ENCODE measurements at places on chromosomes 7 and 10.

DNA sequence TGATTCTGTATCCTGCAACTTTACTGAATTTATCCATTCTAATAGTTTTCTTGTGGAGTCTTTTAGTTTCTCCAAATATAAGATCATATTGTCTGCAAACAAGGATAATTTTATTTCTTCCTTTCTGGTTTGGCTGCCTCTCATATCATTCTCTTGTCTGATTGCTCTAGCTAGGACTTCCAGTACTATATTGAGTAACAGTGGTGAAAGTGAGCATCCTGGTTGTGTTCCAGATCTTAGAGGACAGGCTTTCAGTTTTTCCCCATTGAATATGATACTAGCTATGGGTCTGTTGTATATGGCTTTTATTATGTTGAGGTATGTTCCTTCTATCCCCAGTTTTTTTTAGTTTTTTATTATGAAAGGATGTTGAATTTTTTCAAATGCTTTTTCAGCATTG, 28.2 kb downstream of the KLHL7 start:
- DNase-seq = no peak

GRCh38 chr7:73811760-73812168, 19.0 kb upstream of the CLDN4 start:
- DNase-seq = no peak

DNA sequence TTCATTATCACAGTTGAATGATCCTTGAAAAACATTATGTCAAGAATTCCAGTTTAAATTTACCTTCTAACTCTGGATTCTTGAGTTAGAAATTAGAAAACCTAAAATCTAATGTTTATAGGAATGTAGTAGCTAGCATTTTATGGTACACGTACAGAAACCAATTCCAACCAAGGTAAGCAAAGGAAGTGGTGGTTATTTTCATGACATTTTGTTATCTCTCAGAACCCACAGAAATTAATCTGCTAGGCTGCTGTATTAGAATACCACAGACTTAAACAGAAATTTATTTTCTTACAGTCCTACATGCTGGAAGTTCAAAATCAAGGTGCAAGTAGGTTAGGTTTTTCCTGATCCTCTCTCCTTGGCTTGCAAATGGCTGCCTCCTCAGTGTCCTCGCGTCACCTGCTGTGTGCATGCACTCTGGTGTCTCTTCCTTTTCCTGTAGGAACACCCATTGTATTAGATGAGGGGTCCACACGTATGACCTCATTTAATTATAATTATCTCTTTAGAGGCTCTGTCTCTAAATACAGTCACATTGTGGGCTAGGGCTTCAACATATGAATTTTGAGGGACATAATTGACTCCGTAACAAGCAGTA, 8.5 kb upstream of the CSTF2T start:
- no peak for DNase-seq

DNA sequence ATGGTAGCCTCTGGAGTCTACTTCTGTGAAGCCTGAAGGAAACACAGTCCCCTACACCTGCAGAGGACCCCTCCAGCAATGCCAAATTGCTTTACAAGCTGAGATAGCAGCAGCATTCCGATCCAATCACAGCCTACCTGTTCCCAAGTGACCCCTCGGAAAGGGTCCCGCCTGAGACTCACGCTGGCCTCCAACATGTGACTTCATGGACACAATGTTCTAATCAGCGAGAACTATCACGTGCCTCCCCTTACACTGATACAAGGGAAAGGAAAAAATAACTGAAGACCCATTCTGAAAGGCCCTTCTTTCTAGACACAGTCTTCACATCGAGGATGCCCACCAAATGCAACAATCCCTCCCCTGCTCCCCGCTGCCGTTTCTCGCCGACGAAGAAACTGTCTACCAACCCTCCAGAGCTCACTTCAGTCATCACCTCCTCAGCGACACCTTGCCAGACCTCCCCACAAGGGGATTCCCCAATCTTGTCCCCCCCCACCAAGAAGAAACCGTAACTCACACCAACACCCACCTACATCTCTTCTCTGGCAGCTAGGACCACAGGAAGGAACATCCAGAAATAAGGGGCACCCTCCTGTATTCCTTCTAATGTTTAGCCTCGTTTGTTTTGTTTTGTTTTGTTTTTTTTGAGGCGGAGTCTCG, 1.8 kb downstream of the SNX8 start:
- no peak for DNase-seq

- DNase-seq = no peak
Observed at GRCh38 chr10:12384906-12385305, 35.6 kb downstream of the CAMK1D start.

GRCh38 chr10:89360157-89360556, 17.7 kb upstream of the IFIT1B start:
- DNase-seq = no peak

DNA sequence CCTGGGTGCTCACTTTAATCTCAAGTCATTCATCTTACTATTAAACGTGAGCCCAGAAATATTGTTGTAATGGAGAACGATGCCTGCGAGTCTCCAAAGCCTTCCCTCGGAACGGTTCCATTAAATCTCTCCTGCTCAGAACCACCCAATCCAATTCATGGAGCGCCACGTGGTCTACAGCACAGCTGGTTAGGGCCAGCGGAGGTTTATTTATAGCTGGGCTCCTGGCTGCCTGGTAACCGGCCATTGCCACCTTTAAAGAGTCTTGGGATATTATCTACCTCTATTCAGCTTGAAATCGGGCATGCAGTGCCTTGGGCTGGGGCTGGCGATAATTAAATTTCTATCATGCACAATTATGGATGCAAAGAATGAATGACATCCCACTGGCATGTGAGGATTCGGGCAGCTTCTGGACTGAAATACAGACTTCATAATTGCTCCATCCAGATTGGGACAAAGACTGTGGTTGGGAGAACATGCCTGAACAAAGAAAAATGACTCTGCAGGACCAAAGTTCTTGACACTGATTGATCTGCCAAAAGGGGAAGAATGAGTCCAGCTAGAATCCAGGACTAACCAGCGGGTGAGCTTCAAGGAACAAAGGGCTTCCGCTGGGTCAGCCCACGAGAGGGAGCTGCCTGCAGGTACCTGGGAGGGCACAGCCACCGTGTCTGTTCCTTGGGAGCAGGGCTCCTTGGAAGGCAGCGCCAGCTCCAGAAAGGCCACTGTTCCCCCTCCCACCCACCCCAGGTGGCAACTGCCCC, 7.3 kb downstream of the FAM20C start:
- DNase-seq = no peak

Measured in T-helper 2 cell (primary cell).